Activated T-cell treated with anti-CD3 and anti-CD28 coated beads for 1 hour (primary cell): ENCODE measurements at places on chromosomes 7 and 10.

DNA sequence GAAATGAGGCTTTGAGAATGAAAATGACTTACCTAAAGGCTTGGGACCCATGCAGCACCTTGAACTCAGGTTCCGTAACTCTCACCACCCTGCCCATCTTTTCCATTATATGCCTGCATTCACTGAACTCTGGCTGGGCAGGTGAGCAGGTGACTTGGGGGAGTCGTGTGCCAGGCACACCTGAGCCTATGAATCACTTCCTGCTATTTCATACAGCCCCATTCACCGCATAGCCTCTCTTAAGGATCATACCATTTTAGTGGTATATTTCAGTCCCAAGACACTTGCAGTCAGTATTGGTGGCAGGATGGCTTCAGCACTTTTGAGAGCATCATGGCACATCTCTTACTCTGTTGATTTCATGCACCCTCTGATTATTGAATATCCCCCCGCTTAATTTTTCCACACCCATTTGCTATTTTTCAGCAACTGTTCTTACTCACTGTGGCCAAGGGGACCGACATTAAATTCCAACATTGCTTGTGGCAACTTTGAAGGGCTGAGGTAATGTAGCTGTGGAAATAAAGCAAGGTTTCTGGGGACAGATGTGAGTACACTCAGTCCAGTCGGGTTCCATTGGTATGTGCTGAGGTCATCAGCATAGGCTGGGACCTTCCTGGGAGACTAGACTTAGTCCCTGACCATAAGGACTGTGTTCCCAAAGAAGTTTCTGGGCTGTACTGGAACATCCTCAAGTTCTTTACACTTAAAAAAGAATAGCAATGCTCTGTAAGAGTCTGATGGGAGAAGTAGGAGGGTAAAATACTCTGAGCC lies 39.8 kb upstream of the ZNF438 start:
- DNase-seq, result no peak

- no peak for DNase-seq
These were observed 997.3 kb downstream of the LRMDA start for GRCh38 chr10:76428551-76429367.

GRCh38 chr10:72740528-72740927 lies 48.6 kb downstream of the MCU start:
- DNase-seq, result no peak

DNA sequence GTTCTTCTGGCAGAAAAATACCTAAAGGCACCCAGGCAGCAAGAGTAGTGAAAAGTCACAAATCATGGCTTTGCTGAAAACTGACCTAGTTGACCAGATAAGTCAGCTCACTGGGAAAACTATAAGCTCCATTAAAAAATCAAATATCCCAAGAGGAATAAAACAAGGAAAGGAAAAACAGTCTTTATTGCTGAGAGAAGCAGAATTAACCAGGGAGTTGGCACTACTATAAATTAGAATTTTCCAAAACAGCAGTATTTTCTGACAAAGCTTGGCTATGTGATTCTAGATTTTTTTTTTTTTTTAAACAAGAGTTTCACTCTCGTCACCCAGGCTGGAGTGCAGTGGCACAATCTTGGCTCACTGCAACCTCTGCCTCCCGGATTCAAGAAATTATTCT lies 12.6 kb downstream of the CCDC172 start:
- no peak for DNase-seq

- DNase-seq, result no peak
These were observed 66.2 kb upstream of the ARID5B start for GRCh38 chr10:61835069-61835945.

DNA sequence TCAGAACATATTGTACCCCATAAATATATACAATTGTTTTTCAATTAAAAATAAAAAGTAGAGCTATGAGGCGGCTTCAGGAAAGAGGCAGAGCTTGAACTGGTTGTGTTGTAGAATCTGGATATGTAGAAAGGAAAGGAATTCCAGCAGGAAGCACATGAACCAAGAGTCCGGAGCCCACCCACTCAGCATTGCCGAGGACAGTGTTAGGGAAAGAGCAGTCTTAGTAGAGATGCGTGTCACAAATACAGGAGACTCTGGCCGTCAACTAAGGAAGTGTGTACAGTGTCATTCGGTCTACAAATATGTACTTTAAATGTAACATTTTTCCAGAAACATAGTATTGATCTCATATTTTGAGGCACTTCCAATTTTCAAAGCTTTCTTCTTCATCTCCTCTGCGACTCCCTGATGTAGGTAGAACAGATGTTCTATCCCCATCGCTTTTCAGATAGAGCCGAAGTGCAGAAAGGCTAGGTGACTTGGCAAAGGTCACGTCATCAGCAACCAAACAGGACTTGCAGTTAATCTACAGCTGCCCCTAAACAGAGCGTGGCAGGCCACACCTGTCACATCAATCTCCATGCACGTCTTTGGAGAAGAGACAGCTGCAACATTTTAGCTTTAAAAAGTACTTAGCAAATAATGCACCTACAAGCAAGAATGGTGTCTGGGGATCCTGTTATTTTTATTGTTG lies 25.3 kb upstream of the GJD4 start:
- no peak for DNase-seq

- no peak for DNase-seq
These were observed 87.1 kb downstream of the HIBADH start for GRCh38 chr7:27575613-27576012.

DNA sequence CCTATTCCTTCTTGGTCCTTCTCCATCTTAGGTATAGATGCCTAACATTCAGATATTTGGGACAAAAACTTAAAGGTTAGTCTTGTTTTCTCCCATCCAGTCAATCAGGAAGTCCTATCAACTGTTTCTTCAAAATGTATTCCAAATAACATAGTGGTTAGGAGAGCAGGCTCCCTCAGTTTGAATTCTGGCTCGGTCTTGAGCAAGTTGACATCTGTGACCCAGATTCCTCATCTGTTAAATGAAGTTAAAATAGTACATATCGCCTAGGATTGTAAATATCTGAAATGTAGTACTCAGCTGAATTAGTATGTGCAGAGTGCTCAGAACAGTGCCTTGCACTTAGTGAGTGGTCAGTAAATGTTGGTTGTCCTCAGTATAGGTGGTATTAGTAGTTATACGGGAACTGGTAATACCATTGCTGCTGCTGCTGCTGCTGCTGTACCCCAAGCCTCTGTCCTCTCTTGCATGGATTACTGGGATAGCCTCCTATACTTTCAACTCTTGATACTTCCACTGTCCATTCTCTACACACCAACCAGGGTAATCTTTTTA lies 58.6 kb downstream of the RALA start:
- no peak for DNase-seq

- DNase-seq, result no peak
These were observed 58.8 kb upstream of the GAD2 start for GRCh38 chr10:26157734-26158133.

DNA sequence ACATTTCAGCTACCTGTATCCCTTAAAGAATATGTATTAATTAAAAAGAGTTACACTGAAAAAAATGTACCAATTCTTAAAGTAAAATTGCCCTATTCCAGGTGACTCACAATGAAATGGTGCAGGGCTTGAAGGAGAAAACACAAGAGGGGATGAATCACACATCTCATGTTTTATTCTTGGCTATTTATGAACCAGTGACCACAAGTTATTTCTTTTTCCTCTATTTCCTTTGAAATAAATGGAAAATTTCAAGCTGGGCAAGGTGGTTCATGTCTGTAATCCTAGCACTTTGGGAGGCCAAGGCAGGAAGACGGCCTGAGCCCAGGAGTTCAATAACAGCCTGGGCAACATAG lies 106.8 kb downstream of the UBE2H start:
- no peak for DNase-seq

- DNase-seq, result peak; percentile 36
These were observed 25.0 kb upstream of the C1GALT1 start for GRCh38 chr7:7157177-7157886.

DNA sequence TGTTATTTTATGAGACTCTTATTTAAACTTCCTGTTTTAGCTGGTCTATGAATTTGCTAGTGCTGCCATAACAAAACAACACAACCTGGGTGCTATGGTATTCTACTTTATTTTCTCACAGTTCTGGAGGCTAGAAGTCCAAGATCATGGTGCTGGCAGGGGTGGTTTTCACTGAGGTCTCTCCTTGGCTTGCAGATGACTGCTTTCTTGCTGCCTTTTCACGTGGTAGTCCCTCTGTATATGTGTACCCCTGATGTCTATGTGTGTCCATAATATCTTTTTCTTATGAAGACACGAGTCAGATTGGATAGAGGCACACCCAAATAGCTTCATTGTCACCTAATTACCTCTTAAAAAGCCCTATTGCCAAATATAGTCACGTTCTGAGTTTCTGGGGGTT lies 270.5 kb downstream of the BMPER start:
- DNase-seq, result no peak

DNA sequence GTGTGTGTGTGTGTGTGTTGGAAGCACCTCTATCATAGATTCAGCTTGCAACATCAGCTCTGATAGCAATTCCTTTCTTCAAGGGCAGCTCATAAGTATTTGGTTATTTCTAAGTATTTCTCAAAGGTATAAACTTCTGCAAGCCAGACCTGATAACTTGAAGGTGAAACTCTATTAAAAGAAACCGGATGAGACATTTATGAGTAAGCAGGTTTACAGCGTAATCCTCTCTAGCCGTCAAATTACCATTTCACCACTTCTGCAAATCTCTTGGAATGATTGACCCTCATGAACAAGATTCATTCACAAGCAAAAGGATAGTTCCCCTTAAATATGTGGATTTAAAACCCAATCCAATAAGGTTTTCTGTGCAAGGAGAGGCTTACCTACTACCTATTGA lies 23.1 kb downstream of the PDE1C start:
- DNase-seq, result no peak

DNA sequence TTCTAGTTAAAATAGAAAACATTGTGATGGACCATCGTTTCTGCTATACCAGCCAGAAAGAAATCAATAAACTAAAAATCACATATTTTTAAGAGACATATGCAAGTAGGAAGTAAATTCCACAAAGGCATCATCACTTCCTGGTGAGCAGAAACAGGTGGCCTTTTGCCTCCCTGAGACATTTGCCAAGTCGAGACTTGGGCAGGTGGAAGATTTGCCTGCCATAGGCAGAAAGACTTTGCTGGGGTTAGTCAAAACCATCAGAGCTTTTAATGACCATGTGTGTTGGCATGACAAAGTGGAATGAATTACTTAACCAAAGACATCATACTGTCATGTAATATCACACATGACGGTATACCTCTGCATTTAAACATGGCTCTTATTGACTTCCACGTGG lies 66.0 kb upstream of the FGL2 start:
- DNase-seq, result no peak

DNA sequence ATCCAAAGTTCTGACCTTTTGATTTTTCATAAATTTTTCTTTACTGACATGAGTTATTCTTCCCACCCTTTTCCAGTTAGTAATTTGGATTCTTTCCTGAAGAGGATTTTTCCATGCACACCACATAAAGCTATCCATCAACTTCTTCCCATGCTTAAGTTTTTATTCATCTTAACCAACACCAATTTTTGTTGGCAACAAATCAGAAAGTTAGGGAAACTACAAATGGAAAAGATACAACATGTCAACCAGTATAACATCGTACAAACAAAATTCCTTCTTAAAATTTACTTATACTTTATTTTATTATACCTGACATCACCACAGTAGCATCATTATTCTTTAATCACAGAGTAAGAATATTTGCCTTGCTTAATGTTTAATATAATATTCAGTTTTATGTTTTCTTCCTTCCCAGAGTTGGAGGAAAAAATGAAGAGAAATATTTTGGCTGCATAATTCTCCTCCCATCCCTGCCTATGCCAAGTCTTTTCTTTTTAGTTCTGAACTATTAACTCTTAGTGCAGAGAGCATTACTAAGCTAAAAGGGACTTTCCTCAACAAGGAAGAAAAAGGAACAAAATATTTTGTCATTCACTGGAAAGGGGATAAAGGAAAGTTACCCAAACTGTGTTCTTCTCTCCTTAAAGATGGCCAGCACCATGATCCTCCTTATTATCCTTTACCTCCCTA lies 67.5 kb upstream of the MEOX2 start:
- DNase-seq, result no peak

- peak; percentile 36 for DNase-seq
These were observed 97.9 kb downstream of the WDR11 start for GRCh38 chr10:120948889-120949608.

DNA sequence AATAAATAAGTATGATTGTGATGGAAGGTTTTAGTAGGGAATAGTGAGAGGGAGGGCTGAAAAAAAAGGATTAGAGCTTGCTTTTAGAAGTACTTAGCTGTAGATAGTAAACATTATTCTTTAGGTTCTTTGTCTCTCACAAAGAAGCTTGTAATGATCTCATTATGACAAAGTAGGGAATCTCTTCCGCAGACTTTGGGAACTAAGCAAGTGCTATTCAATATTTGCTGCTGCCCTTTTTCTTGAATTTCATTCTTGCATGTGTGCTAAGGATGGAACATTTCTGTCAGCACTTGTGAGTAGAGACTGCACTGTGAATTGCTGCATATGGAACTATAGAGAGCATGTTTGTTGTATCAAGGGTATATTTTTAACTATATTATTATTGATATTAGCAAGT lies 173.4 kb downstream of the ST7 start:
- no peak for DNase-seq

GRCh38 chr10:63409465-63410027 lies 56.2 kb downstream of the JMJD1C start:
- no peak for DNase-seq

DNA sequence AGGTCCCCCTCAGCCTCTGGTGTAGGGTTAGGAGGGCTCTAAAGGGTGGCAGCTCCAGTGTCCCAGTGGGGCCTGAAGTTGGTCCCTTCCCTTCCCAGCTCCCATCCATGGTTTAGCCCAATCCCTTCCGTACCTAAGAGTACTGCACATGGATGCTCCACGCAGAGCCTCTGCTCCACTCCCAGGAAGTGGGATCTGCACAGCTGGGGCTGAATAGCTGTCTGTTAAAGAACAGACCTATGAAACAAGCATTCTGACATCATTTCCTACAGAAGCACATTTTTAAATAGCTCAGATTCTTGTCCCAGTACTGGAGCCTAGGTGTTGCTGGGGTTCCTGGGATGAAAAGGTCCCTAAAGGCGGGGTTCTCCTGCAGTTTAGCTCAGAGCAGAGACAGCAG lies 135.9 kb downstream of the ZMYND11 start:
- no peak for DNase-seq

DNA sequence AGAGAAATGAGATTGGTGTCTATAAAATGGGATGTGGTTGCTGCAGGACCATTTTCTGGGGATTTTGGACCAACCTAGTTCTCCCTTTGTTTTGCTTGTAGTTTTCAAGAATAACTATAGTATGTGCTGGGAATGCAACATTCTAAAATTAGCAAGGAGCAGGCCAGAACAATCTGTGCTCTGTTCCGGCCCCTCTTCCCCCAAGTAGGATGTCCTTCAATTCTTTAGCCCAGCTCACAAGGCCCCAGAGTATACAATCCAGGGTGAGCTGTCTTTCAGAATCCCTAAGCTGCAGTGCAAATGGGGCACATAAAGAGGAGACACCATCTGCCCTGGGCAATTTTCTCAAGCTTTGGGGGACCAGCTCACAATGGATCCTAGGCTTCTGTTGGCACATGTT lies 809.1 kb downstream of the TNS3 start:
- DNase-seq, result no peak

GRCh38 chr10:119274519-119275045 lies 67.2 kb downstream of the GRK5 start:
- no peak for DNase-seq

- DNase-seq, result no peak
These were observed 8.8 kb downstream of the FOXL3 start for GRCh38 chr7:298743-299142.
